ENCODE measurements at places on chromosomes 11 and 22. TPM values are rescaled to one million over a fixed set of nuclear protein-coding genes. Genes with fewer than 3 reads are reported as not detected.

GRCh38 chr11:117705866-117706265 lies 91.2 kb downstream of the DSCAML1 start:
- DNase-seq, result no peak

Gene MISFA
- 1.3 TPM for total RNA-seq

Gene OR8B3
- total RNA-seq, result not detected

GRCh38 chr11:111421251-111421650 lies 42.2 kb upstream of the POU2AF1 start:
- DNase-seq, result no peak

Gene TRPC6
- not detected for total RNA-seq

- no peak for DNase-seq
Measured at GRCh38 chr11:134026655-134027343, 42.1 kb upstream of the JAM3 start.

- no peak for DNase-seq
Measured at GRCh38 chr22:21926728-21927127, 25.9 kb downstream of the PPM1F start.

- DNase-seq, result no peak
Measured at GRCh38 chr22:19571995-19572394, 47.8 kb upstream of the CLDN5 start.

DNA sequence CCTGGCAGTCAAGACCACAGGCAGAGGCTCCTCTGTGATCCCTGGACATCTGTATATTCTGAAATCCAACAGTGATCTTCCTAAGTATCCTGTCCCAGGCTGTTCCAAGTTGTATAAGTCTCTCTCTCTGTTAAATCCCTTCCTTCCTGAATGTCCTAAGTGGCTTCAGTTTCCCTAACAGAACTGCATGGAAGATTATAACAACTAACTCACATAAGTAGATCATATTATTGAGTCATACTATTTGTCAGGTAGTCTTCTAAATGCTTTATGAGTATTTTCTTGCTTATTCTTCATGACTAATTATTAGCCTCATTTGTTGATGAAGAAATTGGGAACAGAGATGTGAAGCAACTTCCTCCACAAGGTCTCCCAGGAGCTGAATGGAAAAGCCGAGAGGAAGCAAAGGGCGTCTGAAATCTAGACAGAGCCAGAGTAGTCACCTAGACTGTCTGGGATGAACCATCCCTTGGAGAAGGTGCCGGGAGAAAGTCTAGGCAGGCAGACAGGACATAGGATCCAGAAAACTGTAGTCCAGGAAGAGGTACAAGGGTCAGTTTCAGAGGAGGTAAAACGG lies 93.2 kb upstream of the FAT3 start:
- no peak for DNase-seq

GRCh38 chr11:86514453-86514852 lies 139.8 kb downstream of the CCDC81 start:
- DNase-seq, result no peak

Data from activated CD4-positive, alpha-beta T cell treated with anti-CD3 and anti-CD28 coated beads for 36 hours (primary cell).